Naive thymus-derived CD4-positive, alpha-beta T cell (primary cell): ENCODE measurements at places on chromosomes 6 and 20. TPM values are rescaled to one million over a fixed set of nuclear protein-coding genes. Genes with fewer than 3 reads are reported as not detected.

The APCDD1L gene
- total RNA-seq, result not detected

DNA sequence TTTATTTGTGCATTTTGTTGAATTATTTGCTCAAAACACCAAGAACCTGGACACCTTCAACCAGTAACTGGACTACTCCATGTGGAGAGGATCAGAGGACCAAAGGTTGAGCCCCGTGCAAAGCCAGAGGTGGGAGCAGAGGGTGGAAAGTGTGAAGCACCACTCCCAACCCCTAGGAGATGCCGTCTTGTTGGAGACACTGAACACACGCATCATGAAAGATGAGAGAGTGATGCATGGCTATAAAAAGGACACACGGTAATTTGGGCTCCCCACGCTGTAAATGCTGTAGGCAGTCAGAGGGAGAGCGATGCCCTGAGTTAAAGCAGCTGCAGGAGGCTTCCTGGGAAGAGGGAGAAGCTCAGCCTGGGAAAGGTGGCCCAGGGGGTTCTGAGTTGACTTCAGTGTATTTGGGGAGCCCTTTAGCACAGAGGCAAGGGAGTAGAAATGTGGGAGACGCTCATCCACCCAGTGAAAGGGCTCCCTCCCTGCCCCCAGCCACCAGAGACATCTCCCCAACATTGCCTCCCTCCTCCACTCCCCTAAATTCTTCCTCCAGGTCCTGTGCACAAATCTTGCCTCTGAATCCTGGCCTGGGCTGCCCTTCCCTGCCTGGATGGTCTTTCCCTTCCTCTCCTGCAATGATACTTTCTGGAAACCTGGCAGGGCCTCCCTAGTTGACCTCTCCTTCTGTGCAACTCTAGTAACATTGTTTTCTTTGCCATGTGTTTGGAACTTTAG lies 55.8 kb upstream of the IYD start:
- no peak for DNase-seq

The PRKN gene
- total RNA-seq, result 8.1 TPM

DNA sequence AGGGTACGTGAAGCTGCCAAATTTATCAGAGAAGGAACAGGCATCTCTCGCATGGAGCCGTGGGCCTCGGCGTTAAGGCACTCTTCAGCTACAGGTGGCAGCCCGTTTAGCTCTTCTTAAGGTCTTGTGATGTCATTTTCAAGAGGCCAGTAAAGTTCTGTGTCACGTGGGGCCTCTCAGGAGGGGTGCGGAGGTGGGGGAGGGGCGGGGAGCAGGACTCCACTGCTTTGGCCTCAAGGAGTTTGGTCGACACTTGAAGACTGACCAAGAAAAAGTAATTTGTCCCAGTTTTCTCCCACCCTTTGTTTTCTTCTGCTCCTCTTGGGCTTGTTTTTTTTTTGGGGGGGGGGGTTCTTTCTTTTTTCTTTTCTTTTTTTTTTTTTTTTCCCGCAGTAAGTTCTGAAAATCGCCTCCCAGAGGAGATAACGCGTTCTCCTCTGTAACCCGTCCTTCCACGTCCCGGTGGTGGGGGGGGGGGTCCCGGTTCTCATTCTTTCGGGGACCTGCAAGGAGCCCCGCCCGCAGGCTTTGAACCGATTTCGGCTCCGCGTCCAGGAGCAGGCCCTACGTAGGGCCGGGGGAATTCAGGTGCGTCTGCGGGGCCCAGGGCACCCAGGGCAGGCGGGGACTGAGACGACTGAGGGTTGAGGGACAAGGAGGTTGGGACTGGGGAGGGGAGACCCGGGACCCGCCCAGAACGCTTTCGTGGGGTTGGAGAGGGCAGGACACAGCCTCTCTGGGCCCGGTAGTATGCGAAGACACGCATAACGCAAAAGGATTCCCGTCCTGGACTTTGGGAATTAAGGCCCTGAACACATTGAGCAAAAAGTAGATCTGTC lies 26.0 kb downstream of the GPX6 start:
- peak; percentile 47 for DNase-seq

DNA sequence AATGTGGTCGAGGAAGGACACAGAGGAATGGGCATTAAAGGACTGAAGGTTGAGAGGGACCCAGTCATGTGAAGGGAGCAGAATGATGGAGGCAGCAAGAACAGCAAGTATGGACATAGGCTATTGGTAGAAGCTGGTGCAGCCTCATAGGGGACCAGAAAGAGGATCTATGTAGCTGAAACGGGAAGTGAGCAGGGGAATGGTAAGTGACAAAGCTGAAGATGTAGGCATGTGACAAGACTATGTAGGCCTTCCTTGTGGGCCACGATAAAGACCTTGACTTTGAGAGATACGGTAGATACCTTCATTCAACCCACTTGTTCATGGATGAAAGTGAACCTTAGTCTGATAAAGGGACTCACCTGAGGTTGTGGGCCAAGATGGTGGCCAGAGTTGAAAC lies 3.5 kb downstream of the CTNNBL1 start:
- no peak for DNase-seq

The SSTR4 gene
- not detected for total RNA-seq

The GLP1R gene
- total RNA-seq, result not detected in 2 replicates

- DNase-seq, result no peak
Observed at GRCh38 chr6:141510803-141511202, 621.9 kb upstream of the GJE1 start.

DNA sequence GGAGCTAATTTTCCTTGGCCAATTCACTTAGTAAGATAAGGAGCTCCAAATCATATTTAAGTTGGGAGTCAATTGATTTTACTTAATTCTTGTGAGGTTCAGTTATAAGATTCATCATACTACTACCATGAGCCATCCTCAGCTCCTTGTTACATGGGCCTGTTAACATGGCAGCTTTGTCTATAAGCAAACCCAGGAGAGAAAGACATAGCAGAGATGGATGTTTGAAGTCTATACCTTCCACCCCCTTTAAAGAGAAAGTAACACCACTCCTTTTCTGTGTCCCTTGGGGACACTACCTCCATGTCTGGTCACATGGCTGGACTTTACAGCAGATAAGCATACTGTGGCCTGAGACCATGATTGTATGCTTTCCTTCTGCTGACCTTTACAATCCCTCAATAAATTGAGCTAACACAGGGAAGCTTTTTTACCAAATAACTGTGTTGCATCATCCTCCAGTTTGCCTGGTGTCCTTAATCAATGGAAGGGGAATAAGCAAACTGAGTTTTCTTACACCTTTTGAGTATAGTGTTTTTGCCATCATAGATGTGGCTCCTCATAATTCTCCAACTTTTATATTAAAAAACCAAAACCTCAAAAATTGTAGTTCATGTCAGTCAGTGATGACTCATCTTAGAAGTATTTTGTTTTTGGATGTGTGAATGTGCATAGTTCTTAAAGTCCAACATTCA lies 9.8 kb upstream of the ZNFX1 start:
- DNase-seq, result no peak

GRCh38 chr20:62651285-62652021 lies 9.2 kb downstream of the SLCO4A1 start:
- peak; percentile 62 for DNase-seq

The IL17F gene
- not detected for total RNA-seq

The RIMS1 gene
- total RNA-seq, result not detected in 2 replicates

GRCh38 chr20:43159994-43160393 lies 29.7 kb downstream of the PTPRT start:
- DNase-seq, result no peak

DNA sequence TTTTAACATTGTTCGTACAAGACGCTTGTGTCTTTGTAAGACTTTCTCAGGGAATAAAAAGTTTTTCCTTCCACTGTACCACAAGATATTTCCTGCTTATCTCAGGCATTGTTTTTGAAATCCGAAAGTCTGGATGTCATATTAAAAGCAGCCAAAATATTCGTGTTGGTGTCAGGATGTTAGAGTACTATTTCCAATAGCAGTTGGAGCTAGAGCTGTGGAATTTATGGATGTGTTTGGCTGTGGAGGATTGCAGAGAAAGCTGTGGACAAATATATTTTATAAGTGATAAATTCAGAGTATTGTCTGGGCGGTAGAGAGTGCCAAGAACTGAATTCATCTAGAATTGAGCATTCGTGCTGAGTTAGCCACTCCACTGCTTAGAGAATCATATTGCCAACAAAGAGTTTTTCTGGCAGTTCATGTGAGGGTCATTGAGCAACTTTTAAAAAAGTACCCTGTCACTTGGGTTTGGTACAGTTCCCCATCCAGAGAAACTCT lies 57.7 kb downstream of the ZDHHC14 start:
- no peak for DNase-seq

DNA sequence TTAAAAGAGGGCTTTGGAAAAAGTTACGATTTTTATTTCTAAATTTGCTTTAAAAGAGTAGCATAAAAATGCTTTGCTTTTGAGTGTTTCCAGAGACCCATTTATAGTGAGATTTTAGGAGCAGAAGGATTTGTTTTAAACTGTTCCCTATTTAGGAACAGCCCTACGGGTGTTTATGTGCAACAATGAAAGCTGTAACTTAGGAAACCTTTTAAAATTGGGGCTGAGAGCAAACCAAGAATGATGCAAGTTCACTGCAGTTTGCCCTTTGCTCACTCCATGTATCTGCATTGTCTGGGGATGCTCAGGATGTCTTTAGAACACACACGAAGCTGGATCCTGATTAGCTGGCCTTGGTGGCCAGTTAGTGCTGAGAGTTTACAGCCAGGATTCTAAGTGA lies 40.9 kb downstream of the GHRH start:
- no peak for DNase-seq

DNA sequence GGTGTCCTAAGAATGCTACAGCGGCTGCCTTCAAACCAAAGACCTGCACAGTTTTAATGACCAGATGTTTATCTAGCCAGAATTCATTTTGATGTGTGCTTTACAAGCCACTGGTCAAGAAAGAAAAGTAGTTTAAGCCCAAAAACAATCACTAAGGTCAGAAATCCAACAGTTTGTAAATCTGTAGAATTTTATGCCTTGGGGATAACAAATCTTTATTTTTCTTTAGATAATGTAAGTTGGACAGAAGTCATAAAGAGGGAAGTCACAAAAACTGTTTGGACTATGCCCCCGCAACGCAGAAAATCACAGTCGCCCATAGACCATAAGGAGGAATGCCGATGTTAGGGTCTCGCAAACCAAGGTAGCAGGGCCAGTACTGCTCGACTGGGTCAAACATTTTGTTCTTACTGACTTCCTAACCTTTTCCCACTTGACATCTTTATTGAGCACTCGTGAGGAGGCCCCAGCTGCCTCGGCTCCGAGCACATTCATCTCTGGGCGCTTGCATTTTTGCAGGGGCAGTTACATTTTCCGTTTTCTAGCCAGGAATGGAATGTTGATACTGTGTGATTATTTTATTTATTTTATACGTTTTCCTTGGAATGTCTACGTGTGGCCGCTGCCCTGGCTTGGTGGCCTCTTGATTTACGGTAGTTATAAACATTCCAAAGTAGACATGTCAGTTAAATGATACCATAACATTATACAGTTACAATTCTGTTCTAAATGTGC lies 56.7 kb upstream of the APCDD1L start:
- DNase-seq, result no peak

The KCNK16 gene
- total RNA-seq, result not detected

GRCh38 chr6:99384507-99384906 lies 9.5 kb downstream of the COQ3 start:
- no peak for DNase-seq

DNA sequence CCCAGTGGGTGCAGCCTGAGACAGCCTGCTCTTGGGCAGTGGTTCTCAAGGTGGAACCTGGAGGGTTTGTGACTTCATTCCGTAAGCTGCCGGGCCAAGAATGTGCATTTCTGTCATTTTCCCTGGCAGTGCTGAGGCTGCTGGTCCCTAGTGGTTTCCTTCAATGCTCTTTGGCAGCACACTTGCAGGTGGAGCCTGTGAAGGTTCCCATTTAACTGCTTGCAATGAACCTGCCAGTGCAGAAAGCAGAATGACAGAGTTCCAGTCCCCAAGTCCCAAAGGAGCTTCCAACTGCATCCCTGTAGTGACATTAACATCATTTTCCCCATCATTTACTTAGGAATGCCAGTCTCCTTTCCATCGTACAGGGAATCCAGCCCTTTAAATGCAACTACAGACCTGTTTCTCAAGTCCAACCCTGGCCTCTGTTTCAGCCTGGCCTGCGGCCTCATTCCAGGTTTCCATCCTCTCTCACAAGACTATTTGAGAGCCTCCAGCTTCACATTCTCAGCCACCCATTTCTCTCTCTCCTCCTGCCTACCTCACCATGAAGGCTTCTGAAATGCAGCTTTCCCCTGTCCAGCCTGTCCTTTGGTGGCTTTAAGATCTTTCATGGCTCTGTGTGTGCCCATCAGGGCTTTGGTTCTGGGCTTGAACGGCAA lies 149.7 kb upstream of the GGTLC1 start:
- DNase-seq, result no peak

The LAMA4 gene
- not detected for total RNA-seq

DNA sequence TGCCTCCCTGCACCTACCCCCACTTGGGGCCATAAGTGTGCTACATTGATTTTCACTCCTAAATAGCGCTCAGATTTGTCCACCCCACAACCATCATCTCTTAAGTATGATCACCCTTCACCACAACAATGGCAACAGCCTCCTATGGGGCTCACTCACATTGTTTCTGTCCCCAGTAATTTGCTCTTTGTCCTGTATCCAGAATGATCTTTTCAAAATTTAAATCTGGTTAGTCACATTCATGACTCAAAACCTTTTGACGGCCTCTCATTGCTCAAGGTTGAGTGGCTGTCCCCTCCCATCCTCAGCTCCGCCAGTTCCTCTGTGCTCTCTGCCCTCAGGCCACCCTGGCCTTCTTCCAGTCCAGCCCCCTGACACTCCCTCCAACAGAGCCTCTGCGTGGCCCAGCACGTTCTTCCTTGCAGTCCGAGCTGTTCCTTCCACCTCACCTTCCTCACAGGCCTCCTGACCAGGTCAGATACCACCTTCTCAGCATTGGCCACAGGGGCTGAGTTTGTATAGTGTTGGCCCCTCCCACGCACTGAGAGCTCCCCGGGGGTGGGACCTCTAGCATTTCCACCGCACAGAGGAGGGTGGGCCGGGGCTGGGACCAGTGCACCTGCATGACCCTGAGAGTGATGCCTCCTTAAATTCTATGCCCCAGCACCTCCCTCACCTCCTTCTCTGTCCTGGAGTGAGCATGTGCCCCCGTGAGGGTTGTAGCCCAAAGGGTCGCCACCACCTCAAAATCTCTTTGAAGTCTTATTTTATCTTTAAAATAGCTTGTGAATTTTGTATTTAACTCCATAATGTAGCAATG lies 2.4 kb upstream of the PPP1R3G start:
- DNase-seq, result no peak

The MDFI gene
- not detected in 2 replicates for total RNA-seq

DNA sequence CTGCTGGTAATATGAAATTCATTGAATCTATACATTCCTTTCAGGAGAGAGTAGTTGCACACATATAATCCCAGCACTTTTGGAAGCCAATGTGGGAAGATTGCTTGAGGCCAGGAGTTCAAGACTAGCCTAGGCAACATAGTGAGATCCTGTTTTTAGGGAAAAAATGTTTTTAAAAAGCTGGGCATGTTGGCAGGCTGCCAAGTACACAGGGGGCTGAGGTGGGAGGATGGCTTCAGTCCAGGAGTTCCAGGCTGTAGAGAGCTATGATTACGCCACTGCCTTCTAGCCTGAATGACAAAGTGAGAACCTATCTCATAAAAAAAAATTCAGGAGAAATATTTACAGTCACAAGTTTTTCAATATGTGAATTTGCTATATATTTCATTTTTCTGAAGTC lies 71.9 kb downstream of the GRM1 start:
- no peak for DNase-seq
